ENCODE measurements at places on chromosomes 5 and 9.

DNA sequence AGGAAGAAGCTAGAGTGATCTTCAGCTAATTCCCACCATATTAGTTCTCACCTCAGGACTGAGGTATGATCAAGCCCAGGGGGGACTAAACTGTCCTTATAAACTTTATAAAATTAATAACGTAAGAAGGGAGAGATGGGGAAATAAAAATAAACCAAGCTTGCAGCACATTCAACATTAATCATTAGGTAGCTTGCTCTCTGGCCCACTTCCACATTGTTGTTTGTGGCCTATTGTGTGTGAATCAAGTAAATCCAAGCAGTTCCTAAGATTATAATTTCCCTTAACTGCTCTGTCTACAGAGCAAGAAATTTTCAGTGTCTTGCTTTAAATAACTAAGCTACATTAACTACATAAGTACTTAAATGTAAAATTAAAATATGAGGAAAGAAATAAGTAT is 131.3 kb upstream of the ABCA1 start:
- no peak for DNase-seq

DNA sequence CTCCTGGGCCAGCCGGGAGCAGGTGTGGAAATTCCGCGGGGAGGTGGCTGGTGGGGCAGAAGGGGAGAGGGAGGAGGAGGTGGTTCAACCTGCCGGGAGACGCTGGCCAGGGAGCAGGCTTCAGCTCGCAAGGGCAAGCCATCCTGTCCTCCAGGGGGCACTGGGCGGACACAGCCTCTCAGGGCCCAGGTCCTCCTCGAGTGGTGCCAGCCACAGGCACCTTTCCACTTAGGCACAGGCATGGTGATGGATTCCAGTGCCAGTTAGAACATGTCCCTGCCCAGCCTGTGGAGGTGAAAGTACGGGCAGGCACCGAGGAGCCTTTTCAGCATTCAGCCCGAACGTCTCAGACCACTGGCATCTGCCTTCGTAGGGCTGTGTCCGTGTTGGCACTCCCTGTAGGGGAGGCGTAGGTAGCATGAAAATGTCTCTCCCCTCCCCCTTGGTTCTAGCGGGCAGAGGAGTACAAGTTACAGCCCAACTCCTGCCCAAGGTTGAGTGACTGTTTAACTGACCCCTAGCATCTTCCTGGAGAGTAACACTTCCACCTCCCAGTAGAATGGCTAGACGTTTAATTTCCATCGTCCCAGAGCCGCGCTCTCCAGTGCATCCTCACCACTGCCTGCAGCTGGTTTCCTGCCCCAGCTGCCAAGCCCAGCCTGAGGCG is 48.9 kb downstream of the DAB2IP start:
- no peak for DNase-seq

- no peak for DNase-seq
These were observed 8.5 kb upstream of the OR2S2 start for GRCh38 chr9:35966433-35966832.

- no peak for DNase-seq
These were observed 27.1 kb downstream of the IRX4 start for GRCh38 chr5:1855596-1855995.

GRCh38 chr5:916441-917293 is 24.0 kb downstream of the TRIP13 start:
- no peak for DNase-seq

GRCh38 chr5:5885782-5886181 is 463.3 kb downstream of the ICE1 start:
- DNase-seq: no peak

DNA sequence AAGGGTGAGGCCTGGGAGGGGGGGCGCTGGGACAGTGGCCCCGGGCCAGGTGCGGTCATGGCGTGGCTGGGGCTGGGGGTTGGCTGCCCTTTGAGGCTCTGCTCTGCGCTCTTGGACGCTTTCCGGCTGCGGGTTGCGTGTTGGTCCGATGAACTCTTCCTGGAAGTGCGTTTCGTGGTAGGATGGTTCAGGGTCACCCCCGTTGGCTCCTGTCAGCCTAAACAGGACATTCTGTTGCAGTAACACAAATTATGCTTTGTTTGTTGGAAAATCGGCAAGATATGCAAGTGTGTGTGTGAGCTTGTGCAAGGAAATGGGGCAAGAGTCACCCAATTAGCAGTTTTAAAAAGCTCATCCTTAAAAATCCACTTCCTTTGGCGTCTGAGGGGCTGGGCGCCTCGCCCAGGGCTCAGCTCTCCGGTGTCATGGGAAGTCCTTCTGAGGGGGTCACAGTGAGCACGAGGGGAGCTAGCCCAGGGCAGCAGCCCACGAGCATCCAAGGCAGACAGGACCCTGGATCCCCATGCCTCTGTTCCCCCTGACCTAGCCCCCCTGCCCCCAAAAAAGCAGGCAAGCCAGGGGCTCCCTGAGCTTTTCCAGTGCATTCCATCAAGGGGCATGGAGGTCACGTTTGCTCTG is 22.2 kb upstream of the RNU6ATAC start:
- DNase-seq: no peak

DNA sequence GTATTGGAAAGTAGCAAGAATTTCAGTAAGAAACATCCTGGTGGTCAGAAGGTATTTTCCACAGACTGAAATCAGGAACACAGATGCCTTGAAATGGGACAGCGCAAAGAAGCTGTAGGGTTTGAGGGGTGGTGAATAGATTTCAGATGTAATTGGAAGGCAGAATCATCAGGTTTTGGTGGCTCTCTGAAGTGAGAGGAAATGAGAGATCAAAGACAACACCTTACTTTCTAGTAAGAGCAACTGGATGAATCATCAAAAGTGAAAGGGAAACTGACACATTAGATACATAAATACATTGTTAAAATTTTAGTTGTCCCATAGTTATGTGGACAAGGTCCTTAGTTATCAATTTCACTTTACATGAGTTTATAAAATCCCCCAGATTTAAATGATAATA is 188.2 kb upstream of the SLC27A6 start:
- DNase-seq: no peak

GRCh38 chr9:27157097-27157496 is 48.1 kb downstream of the TEK start:
- no peak for DNase-seq

GRCh38 chr5:95712347-95712958 is 18.7 kb upstream of the RHOBTB3 start:
- DNase-seq: no peak

- no peak for DNase-seq
These were observed 24.0 kb downstream of the NFIB start for GRCh38 chr9:14289916-14290315.

DNA sequence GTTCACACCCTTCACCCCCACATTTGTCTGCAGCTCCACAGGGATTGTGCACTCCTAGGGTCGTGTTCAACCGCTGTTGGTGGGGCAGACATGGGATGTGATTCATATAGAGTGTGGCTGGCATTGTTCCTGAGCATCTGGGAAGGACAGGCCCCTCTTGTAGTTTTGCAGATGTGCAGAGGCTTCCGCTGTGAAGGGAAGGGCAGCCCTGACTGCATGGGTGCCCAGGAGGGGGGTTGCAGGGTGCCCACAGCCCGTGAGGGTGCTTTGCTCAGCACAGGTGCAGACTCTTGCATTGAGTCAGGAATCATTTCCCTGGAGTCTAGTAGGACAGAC is 30.2 kb upstream of the PITX1 start:
- DNase-seq: no peak

DNA sequence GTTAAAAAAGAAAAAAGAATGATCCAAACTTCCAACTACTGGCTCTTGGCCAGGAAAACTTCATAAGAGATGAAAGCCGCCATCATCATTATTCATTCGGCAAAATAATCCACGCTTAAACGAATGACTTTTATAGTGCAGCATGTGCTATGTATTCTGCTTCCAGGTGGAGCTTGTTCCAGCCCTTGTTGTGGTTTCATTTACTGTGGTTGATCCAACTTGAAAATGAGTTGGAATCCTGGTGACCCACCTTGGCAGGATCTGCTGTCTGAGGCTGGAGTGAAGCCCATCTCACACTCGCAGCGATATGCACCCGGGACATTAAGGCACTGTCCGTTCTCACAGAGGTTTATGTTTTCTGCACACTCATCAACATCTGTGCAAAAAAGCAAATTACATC is 209.6 kb downstream of the FBN2 start:
- DNase-seq: no peak

DNA sequence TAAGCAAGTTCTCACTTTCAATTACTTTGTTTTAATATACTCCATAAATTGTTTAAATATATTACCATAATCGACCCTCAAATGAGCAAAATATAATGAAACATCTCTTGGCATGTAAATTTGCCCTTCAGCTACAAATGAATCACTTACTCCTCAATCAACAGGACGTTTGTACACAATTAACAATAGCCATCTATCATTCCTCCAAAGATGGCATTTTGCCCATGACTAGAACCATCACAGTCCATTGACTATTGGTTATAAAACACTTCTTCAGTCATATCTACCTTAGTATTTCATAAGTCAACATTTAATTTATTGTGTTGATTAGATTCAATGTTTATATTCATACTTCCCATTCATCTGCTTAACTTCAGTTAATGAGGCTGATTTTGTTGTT is 127.2 kb downstream of the CTNND2 start:
- no peak for DNase-seq

- no peak for DNase-seq
These were observed 103.1 kb downstream of the PAX5 start for GRCh38 chr9:36930941-36931340.

DNA sequence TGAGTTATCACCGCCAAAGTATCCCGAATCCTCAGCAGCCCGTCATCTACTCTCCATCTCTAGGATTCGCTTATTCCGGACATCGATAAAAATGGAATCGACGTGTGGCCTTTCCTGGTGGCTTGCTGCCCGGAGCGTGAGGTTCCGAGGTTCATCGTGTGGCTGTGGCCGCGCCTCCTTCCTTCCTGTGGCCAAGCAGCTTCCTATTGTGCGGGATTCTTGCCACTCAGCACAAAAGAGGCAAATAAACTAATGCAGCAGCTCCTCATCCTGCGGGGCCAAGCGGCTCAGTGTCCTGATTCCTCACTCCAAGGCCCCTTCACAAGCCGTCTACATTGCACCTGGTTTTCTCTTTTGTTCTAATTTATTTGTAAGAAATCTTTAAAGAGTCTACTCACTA is 800.9 kb downstream of the CDH9 start:
- no peak for DNase-seq

DNA sequence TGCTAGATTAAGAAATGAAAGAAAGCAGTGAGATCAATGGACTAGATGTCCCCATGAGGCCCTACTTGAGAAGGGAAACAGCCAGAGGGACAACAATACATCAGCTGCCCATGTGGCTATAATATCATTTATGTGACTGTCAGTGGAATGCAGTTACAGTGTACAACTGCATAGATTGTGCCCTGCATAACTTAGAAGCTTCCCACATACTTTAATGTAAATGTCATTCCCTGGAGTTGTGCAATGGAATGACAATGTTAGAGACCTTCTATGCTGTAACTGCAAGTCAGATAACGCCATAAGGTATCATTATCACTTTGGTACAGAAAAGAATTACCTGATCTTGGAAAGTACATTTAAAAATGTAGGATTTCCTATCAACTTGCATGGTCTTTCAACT is 67.4 kb downstream of the FBN2 start:
- no peak for DNase-seq

GRCh38 chr9:133263557-133263956 is 11.4 kb downstream of the ABO start:
- no peak for DNase-seq

DNA sequence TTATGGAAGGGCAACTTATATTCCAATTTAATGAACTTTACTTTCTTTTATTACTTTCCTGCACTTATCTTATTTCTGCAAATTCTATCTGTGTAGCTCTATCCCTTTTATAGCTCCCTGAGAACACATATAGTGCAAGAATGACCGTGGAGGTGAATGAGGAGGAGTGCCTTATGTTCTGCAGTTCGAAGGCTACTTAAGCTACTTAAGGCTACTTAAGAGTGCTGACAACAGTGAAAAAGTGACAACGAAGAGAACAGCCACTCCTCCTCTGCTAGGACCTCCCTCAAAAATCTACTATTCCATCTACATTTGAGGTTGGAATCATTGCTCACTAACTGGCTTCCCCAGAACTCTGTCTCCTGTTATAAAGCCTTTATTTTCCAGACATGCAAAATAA is 1365.7 kb upstream of the C9orf72 start:
- no peak for DNase-seq

GRCh38 chr5:55935371-55935770 is 59.4 kb downstream of the IL6ST start:
- DNase-seq: no peak

DNA sequence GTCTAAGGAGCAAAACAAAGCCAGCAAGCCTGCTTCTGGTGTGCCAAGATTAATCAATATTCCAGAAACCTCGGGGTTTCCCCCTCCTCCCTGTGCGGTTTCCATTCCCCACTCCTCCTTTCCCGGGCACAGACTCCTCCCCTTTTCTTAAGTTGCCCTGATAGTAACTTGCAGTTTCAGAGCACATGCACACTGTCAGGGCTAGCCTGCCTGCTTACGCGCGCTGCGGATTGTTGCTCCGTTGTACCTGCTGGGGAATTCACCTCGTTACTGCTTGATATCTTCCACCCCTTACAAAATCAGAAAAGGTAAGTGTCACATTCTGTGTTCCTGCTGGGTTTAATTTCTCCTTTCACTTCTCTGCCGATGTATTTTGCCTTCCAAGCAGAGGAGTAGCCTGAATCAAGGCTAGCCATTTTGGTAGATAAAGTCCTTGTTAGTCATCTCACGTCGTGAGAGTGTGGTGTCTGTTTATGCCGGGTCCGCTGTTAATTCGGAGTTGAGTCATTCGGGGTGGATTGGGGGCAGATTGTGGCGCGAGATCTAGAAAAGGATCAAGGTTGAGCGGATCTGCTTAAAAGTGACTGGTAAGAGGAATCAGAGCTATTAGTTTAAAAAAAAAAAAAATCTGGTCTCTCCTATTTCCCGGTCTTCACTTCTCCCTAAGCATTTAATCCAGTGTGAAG is at the start of gene SLC1A3:
SLC1A3 (plus strand) TSS at position 179 of the 686 bp plus-strand sequence. CDS start 1,818 bp downstream, outside the sequence.
- DNase-seq: peak; percentile 57

GRCh38 chr5:156963125-156963524 is at the start of gene TIMD4:
TSS of gene TIMD4 (minus strand) at chr5:156963226. CDS start at chr5:156963198, 28 bp downstream.
- DNase-seq: no peak

DNA sequence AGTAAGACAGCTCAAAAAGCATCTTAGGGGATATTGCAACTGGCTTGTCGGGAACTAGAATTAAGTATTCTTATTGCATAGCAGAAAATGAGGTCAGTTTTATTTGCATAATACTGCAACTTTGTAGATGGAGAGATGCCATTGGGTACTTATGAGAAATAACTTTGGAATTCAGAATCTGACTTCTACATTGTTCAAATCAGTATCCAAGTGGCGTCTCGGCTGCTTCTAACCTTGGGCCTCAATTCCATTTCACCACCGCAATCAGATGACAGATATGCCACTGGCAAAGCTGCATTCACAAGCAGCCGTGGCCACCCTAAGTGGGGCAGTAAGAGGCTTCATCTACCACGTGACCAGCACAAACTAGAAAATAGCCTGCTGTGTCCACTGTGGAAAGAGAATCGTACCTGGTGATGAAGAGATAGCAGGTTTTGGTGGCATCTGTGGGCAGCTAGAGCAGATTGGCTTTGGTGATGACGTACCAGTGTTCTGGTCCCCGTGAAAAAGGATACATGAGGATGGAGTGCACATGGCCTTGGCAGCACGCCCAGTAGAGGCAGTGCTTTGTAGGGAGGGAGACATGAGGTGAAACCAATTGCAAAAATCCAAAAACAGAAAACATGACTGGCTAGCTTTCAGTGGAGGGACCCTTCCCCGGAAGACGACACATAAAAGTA is 116.6 kb downstream of the KLHL3 start:
- DNase-seq: no peak

All from smooth muscle cell of the brain vasculature (primary cell).